Stimulated activated CD8-positive, alpha-beta memory T cell treated with anti-CD3 and anti-CD28 coated beads, Interleukin-12 subunit alpha, Interleukin-12 subunit beta, amount 100 ng/mL, for 4 hours (primary cell): ENCODE measurements at places on chromosomes 2 and 18.

DNA sequence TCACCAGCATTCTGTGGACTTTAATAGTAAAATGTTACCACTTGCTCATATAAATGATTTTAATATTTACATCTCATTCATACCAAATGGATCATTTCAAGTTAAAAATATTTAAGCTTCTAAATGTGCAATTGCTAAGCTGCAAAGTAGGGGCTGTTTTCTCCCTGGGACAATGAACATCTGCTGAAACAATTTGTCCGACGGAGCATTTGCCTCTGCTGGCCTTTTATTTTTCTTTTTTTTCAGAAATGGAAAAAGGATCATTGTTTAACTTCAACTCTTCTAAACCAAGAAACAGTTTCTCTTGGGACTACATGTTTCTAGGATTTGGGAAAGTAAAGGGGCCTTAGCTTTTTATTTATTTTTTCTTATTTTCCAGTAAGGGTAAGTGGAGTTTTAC is 43.8 kb upstream of the ITPRID2 start:
- DNase-seq, result no peak

- no peak for DNase-seq
Measured at GRCh38 chr2:65662654-65663432, 230.4 kb upstream of the SPRED2 start.

DNA sequence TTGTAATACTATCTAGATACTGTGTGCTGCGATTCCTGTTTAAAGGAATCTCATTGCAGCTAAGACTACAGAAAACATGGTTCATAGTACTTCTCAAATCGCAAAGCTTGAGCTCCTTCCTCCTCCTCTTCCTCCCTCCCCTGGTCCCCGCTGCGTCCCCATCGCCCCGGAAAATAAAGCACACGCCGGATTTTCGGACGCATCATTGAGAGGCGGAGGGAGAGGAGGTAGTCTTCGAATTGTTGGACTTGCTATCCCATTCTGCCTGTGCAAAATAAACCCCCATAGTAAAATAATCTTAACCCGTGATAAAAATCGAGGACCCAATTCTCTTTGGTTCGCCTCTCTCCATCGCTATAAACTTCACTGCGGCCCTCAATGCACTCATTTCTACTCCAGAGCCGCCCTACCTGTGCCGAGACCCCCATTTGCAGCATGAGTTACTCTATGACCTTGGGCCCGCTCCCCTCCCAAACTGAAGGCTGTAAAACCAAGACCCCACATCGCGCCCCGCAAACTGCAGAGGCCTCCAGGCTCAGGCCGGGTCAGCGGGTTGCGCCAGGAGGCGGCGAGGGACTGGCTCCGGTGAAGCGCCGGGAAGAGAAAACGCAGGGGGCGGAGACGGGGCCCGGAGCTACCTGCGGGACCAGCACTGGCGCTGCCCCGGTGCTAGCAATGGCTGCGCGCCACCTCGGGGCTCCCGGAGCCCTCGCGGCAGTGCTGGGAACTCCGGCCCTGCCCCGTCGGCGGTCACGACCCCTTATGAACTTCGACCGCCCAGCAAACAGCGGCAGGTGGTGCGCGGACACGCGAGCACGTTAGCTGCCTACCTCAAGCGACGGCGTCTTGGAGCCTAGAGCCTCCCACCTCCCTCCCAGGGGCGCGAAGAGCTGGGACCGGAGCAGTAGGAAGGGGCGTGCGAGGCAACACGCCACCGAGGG is 649 bp downstream of the ESCO1 start:
- no peak for DNase-seq

DNA sequence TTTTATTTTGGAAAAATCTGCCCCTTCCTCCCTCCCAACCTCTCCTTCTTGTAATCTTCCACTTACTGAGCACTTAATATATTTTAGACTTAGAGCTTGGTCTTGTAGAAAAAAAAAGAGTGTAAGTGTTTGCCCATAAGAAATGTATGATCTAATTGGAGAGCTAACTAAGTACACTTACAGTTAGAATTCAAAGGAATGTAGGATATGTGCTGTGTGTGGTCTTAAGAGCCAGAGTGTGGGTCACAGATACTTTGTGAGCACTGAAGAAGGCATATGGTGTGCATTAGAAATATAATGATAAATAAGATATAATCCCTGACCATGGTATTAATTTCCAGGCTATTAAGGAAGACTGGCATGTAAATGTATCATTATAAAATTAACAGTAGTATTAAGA is 91.8 kb upstream of the ZNF521 start:
- no peak for DNase-seq

DNA sequence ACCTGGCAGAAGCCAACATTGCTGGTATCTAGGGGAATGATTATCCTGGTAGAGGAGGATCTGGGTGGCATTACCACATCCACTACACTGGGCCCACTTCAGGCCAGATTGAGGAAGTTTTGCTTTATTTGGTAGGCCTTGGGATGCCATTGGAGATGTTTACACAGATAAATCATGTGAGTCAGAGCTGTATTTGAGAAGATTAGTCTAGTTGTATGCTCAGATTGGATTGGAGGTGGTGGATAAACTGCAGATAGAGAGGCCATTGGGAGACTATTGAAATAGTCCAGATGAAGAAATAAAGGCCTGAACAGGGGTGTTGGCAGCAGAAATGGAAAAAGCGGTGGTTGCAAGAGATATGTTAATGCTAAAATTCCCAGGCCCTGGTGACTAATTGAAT is 81.5 kb downstream of the EFEMP1 start:
- DNase-seq, result no peak

- no peak for DNase-seq
Measured at GRCh38 chr18:9753846-9754245, 45.7 kb downstream of the RAB31 start.

GRCh38 chr2:128357506-128358370 is 39.1 kb upstream of the HS6ST1 start:
- no peak for DNase-seq

- DNase-seq, result no peak
Measured at GRCh38 chr2:161004379-161004778, 155.8 kb upstream of the TANK start.

- no peak for DNase-seq
Measured at GRCh38 chr2:64537991-64538390, 13.9 kb downstream of the AFTPH start.

- DNase-seq, result no peak
Measured at GRCh38 chr2:68438455-68439303, 28.4 kb downstream of the FBXO48 start.

GRCh38 chr2:177731384-177731783 is 338.8 kb downstream of the AGPS start:
- DNase-seq, result no peak

GRCh38 chr18:7084080-7085065 is 33.2 kb downstream of the LAMA1 start:
- no peak for DNase-seq

- peak; percentile 4 for DNase-seq
Measured at GRCh38 chr2:68594674-68595492, 48.5 kb upstream of the PROKR1 start.

GRCh38 chr2:218265626-218266025 is 4.3 kb downstream of the AAMP start:
- no peak for DNase-seq

DNA sequence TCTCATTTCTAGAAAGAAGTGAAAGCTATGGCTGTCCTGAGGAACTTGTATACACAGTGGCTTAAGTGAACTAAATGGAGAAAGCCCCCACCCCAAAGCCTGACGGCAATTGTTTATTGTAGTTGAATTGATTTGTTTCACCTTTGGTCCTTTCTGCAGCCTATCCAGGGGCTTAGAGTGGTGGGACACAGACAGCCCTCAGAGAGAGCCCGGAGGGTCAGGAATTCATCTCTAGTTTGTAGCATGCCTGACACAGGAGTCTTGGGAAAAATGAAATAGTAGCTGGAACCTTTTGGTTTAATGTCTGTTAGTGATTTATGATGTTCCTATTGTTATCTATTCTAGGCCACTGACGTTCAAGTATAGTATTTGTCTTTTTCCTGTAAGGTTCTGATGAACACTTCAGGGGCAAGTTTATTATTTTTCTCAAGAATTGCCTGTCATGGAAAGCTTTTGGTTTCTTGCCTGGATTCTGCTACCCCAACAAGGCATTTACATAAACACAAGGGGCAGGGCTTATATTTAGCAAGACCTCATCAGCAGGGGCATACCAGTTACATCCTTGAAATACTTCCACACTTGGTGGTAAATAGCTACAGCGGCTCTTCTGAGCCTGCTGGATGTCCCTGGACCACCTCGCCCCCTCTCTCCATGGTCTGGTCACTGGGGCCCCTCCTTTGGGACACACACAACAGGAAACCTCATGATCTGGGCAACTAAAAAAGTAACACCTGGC is 44.4 kb downstream of the KCNE4 start:
- no peak for DNase-seq

DNA sequence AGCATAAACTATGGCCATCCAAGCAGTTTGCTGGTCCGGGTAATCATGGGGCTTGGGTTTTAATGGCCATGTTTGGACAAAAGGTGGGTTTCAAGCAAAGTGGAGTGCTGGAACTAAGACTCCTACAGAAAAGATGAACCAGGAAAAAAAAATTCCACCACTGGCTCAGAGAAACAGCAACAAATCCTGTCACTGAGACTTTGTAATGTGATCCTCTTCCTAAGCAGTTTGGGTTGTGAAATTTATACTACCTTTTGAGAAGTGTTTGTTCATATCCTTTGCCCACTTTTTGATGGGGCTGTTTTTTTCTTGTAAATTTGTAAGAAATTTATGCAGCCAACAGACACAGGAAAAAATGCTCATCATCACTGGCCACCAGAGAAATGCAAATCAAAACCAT is 40.2 kb downstream of the MRPL33 start:
- DNase-seq, result no peak

- DNase-seq, result no peak
Measured at GRCh38 chr2:187890690-187891089, 336.5 kb upstream of the TFPI start.

GRCh38 chr2:183866666-183867065 is 731.7 kb upstream of the ZNF804A start:
- no peak for DNase-seq

DNA sequence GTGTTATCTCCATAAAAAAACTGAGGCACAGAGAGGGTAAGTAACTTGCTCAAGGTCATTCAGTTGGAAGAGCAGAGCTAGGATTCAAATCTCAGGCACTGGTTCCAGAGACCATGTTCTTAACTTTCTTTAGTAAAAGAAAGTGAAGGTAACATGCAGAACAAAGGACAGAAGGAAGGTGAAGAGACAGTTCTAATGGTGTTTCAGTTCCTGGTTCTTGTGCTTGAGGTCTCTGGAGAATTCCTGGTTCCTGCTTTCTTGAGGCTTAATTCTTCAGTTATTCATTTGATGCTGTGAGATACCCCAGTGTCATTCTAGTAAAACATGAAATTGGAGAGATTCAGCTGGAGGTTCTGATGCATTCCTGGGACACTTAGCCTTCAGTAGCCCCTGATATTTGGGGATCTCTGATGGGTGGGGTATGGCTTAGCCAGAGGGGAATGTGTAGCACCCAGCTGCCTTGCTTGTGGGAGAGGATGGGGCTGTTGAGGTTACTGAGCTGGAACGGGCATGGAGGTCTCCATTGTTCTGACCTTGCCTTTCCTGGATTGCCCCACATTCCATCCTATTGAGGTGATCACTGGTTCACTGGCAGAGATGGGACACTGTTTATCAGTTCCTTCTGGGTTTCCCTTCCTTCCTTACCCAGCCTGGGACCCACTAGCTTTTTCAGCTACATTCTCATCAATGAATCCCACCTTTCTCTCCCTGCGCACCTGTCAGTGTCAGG is 46.8 kb downstream of the SEMA4F start:
- DNase-seq, result no peak

- no peak for DNase-seq
Measured at GRCh38 chr18:2907550-2908135, 60.8 kb downstream of the EMILIN2 start.

GRCh38 chr18:12056034-12056883 is 37.4 kb upstream of the ANKRD62 start:
- DNase-seq, result no peak

DNA sequence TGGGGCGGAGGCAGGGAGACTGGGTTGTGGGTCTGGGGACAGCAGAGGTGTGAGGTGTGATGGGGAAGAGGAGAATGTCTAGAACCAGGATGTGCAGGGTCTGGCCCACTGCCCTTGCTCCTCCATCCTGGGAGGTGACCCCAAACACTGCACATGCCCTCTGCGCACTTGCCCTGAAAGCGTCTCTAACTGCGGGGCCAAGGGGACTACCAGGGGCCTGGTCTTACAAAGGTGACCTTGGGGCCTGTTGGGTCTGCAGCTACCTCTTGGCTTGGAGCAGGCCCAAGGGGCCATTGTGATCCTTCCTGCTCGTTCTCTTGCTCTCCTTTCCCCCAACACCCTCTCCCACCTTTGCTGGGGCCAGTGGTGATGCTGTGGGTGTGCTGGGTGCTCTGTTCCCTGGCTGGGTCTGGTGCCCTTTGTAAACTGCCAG is 48.0 kb upstream of the FAHD2A start:
- no peak for DNase-seq

- no peak for DNase-seq
Measured at GRCh38 chr2:182586426-182586825, 129.6 kb upstream of the DNAJC10 start.

- no peak for DNase-seq
Measured at GRCh38 chr2:56299171-56299691, 115.4 kb downstream of the CCDC85A start.

- DNase-seq, result no peak
Measured at GRCh38 chr2:28580078-28580477, 84.2 kb downstream of the PLB1 start.

DNA sequence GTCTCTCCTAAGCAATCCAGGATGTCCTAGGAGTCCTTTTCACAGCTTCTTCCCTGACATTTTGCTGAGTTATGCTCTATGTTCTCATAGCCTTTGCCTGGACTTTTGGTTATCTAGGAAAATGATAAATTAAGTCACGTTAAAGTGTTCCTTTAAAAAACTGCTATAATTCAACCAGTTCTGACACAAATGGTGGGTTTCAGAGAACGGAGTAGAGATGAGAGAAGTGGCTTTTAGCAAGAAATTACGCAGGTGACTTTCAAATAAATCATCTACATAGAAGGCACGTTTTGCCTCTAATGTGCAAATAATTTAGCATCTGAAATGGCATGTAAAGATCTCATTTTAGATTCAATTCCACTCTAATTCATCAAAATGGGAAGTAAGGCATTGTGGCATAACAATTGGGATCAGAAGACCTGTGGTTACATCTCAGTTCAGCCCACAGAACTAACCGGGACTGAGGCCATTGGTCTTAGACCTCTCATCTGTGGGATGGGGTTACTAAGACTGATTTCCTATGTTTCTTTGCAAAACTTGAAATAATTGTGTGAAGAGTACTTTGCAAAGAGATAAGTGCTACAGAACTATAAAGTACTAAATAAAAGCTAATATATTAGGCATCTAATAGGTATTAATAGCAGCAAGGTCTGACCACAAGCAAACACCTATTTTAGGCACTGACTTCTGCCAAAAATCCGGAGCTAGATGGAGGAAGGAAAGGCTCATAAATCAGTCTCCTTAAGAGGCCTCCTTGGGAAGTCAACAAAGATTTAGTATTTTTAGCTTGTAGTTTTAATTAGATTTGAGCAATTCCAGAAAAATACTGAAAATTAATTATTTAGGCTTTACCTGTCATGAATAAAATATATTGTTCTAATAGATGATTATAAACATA is 211.4 kb downstream of the PIEZO2 start:
- no peak for DNase-seq
